ENCODE measurements at places on chromosomes 2 and 18. TPM values are rescaled to one million over a fixed set of nuclear protein-coding genes. Genes with fewer than 3 reads are reported as not detected.

TNFRSF11A gene
- 3.2 TPM for total RNA-seq

SERPINB12 gene
- not detected for total RNA-seq

RPRM gene
- not detected for total RNA-seq

DNA sequence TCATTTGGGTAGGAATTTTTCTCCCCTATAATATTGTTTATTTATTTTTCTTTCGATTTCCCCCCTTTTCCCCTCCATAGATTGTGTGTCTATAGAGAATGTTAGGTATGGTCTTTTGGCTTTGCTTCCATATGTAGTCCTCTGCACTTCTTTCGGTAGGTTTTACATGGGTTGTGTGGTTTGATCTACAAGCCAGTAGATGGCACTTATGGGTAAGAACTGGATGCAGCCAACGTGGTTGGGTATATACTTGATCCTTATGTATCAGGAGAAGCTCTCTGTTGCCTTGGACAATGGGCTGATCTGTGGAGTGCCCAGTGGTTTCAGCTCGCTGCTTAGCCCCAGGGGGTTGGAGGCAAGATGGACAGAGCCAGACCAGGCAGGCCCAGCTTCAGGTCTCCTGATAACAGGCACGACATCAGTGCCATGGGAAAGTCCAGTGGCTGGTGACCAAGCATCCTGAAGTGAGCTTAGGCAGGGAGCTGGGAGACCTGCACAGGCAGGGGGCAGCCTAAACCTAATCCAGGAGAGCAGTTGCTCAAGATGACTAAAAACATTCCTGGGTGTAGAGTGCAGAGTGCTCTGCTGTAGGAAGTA is 488.3 kb downstream of the CCDC85A start:
- no peaks in the 10 kb centered on the region for H3K4me1 ChIP-seq
- no peaks in the 10 kb centered on the region for H3K27me3 ChIP-seq
- H3K4me3 ChIP-seq: no peak overlapping the region
- DNase-seq: no peak
- H3K27ac ChIP-seq: no peak overlapping the region
- no peaks in the 10 kb centered on the region for H3K36me3 ChIP-seq

Measured in HCT116 (cell line).